Activated CD8-positive, alpha-beta memory T cell treated with anti-CD3 and anti-CD28 coated beads for 1 hour (primary cell): ENCODE measurements at places on chromosomes 12 and 14.

- no peak for DNase-seq
These were observed 64.1 kb upstream of the USP15 start for GRCh38 chr12:62196146-62196545.

- DNase-seq, result no peak
These were observed 1054.5 kb downstream of the BCL11B start for GRCh38 chr14:98217530-98217929.

GRCh38 chr14:35285168-35286002 is 6.8 kb upstream of the PSMA6 start:
- DNase-seq, result no peak

GRCh38 chr12:104175726-104176247 is 37.8 kb upstream of the NFYB start:
- DNase-seq, result no peak
